H1 (cell line): ENCODE measurements at places on chromosomes 1 and 21. TPM values are rescaled to one million over a fixed set of nuclear protein-coding genes. Genes with fewer than 3 reads are reported as not detected.

The OLIG2 gene
- 0.11 TPM in 1 of 2 replicates, not detected in the other for total RNA-seq

The ZSWIM5 gene
- 2.4 and 2.5 TPM in 2 replicates for total RNA-seq

The DDR2 gene
- 1.7 and 2.1 TPM in 2 replicates for total RNA-seq

The C8A gene
- total RNA-seq, result not detected in 2 replicates

The TFF3 gene
- total RNA-seq, result 1.7 TPM in 1 of 2 replicates, not detected in the other

The ARF1 gene
- total RNA-seq, result 265 and 267 TPM in 2 replicates

The TAS1R1 gene
- total RNA-seq, result 0.13 TPM in 1 of 2 replicates, not detected in the other

The USH2A gene
- total RNA-seq, result 0.04 and 0.17 TPM in 2 replicates

The BARHL2 gene
- 0.15 TPM in 2 replicates for total RNA-seq

The P3R3URF gene
- not detected in 2 replicates for total RNA-seq

- H3K4me1 ChIP-seq, result peaks cover 26% of the 10 kb centered on the region
- no peak overlapping the region for H3K27ac ChIP-seq
- no peaks in the 10 kb centered on the region for H3K27me3 ChIP-seq
These were observed 13.9 kb downstream of the CACHD1 start for GRCh38 chr1:64483731-64484414.

GRCh38 chr1:119373465-119373864, 4.9 kb downstream of the HAO2 start:
- H3K36me3 ChIP-seq, result no peaks in the 10 kb centered on the region
- no peak overlapping the region for H3K4me3 ChIP-seq
- no peak for DNase-seq
- H3K27ac ChIP-seq, result no peak overlapping the region
- H3K4me1 ChIP-seq, result no peaks in the 10 kb centered on the region; the same call in 1 of the 2 replicates

GRCh38 chr1:162193221-162193620, 123.7 kb downstream of the NOS1AP start:
- no peaks in the 10 kb centered on the region for H3K27me3 ChIP-seq
- H3K4me3 ChIP-seq, result no peak overlapping the region
- peaks cover 9% of the 10 kb centered on the region for H3K4me1 ChIP-seq
- no peaks in the 10 kb centered on the region for H3K36me3 ChIP-seq
- no peak overlapping the region for H3K27ac ChIP-seq

- peak overlapping the region; percentile 62 for H3K4me3 ChIP-seq
- peaks cover 55% of the 10 kb centered on the region for H3K4me1 ChIP-seq
- H3K27me3 ChIP-seq, result peaks cover 3% of the 10 kb centered on the region
- H3K36me3 ChIP-seq, result no peaks in the 10 kb centered on the region
- peak; percentile 94 for DNase-seq
- H3K27ac ChIP-seq, result no peak overlapping the region
These were observed 1.1 kb downstream of the ADGRB2 start for GRCh38 chr1:31762726-31763670.

DNA sequence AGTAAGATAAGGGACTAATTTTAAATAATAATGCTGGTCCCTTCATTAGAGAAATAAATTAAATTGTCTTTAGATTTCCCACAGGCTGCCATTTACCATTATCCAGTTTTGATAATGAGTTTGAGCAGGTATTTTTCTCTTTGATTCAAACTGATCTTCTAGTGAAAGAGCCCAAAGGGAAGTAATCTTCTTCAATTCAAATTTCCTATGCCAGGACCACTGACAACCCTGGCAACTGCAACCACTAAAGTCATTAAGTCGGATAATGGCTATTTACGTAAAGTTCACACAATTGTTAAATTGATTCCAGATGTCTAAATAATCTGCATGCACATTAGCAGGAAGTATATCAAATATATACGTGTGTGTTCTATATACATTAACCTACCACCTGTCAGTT, 399.3 kb downstream of the PTPRC start:
- no peak for DNase-seq
- H3K27me3 ChIP-seq, result no peaks in the 10 kb centered on the region
- H3K4me1 ChIP-seq, result no peaks in the 10 kb centered on the region
- H3K4me3 ChIP-seq, result no peak overlapping the region

GRCh38 chr1:230424391-230425251, 1.5 kb downstream of the PGBD5 start:
- peak; percentile 63 for DNase-seq
- peak overlapping the region; percentile 35; the same call in 1 of the 2 replicates for H3K4me3 ChIP-seq
- H3K36me3 ChIP-seq, result 0 out of 2 replicates have a peak, but pooled peaks cover 3% of the 10 kb centered on the region
- peaks cover 17% of the 10 kb centered on the region for H3K27me3 ChIP-seq

GRCh38 chr1:101122452-101123166, 97.0 kb upstream of the DPH5 start:
- H3K4me1 ChIP-seq, result no peaks in the 10 kb centered on the region
- no peaks in the 10 kb centered on the region for H3K27me3 ChIP-seq
- no peak for DNase-seq
- H3K36me3 ChIP-seq, result no peaks in the 10 kb centered on the region

- H3K27ac ChIP-seq, result no peak overlapping the region
- peak; percentile 41 for DNase-seq
- H3K4me3 ChIP-seq, result no peak overlapping the region
These were observed 20.9 kb upstream of the LRP8 start for GRCh38 chr1:53348486-53349368.

GRCh38 chr1:173117108-173117633, 66.4 kb upstream of the TNFSF18 start:
- DNase-seq, result no peak
- no peaks in the 10 kb centered on the region for H3K36me3 ChIP-seq
- no peak overlapping the region for H3K27ac ChIP-seq
- no peak overlapping the region for H3K4me3 ChIP-seq
- no peaks in the 10 kb centered on the region for H3K27me3 ChIP-seq

- peak overlapping the region; percentile 62 for H3K4me3 ChIP-seq
- no peaks in the 10 kb centered on the region for H3K36me3 ChIP-seq
- no peaks in the 10 kb centered on the region for H3K27me3 ChIP-seq
- DNase-seq, result peak; percentile 97
These were observed 12.3 kb downstream of the IFI6 start for GRCh38 chr1:27659497-27660299.

GRCh38 chr1:7008975-7009740, 223.9 kb downstream of the CAMTA1 start:
- DNase-seq, result no peak
- H3K27ac ChIP-seq, result no peak overlapping the region
- H3K4me3 ChIP-seq, result no peak overlapping the region
- H3K4me1 ChIP-seq, result no peaks in the 10 kb centered on the region
- H3K36me3 ChIP-seq, result no peaks in the 10 kb centered on the region

GRCh38 chr1:26938659-26939025, 17.1 kb downstream of the NUDC start:
- DNase-seq, result no peak
- H3K4me1 ChIP-seq, result no peaks in the 10 kb centered on the region
- H3K27ac ChIP-seq, result no peak overlapping the region

DNA sequence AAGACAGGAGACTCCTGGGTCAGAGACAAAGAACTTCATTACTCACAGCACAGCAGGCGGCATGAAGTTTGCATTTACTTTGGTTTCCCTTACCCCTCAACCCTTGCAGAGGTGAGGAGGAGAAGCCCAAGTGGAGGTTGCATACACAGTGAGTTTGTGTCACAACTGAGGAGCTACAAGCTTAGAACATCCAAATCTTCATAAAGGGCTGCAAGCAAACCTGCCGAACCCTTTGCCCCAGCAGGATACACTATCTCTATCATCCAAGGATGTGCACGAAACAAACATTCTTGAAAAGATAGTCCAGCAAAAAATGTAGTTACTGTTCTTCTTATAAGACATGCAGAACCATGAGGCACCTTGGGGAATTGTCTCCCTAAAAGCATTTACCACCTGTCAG, 493.5 kb downstream of the SETD4 start:
- H3K4me1 ChIP-seq, result no peaks in the 10 kb centered on the region
- H3K4me3 ChIP-seq, result no peak overlapping the region
- no peaks in the 10 kb centered on the region for H3K36me3 ChIP-seq
- no peak overlapping the region for H3K27ac ChIP-seq
- no peaks in the 10 kb centered on the region for H3K27me3 ChIP-seq

DNA sequence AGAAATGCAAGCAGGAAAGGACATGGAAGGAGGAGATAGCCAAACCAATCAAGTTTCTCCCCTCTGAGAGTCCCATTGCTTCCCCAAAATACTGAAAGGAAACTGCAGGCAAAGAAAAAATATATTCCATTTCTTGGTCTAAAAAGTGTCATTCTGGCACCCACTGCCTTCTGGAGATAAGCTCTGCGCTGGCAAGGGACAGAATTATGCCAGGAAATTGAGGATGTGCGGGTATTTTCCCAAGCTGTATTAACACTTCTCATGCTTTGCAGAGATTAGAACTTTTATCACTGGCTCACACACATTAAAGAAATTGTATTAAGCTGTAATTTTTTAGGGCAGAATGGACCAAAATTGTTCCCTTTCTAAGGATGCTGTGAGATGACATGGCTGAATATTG, 381.2 kb upstream of the DUSP10 start:
- H3K4me3 ChIP-seq, result no peak overlapping the region
- no peak for DNase-seq
- no peak overlapping the region for H3K27ac ChIP-seq
- no peaks in the 10 kb centered on the region for H3K36me3 ChIP-seq
- no peaks in the 10 kb centered on the region for H3K27me3 ChIP-seq

DNA sequence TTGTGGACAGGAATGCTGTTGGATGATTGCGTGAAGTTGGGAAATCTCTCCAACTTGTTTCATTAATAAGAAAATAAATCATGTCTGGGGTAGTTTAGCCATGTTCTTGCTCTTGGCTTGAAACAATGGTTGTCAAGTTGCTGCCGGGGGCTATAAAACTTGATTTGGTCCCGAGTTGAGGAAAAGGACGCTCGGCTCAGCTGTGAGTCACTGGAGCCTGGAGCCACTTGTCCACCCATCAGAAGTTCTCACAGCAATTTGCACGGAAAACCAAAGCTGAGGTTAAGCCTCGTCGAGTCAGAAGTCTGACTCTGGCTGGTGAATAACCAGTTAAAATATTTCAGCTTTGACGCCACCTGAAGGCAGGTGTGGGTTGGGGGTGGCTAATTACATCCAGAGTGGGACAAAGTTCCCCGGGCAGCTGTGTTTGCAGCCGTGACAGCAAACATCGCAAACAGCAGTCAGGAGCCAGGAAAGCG, 19.7 kb upstream of the RIPK4 start:
- H3K4me1 ChIP-seq, result no peaks in the 10 kb centered on the region
- H3K27me3 ChIP-seq, result no peaks in the 10 kb centered on the region
- no peak overlapping the region for H3K27ac ChIP-seq
- DNase-seq, result no peak

- no peaks in the 10 kb centered on the region for H3K36me3 ChIP-seq
- no peak overlapping the region for H3K27ac ChIP-seq
- no peaks in the 10 kb centered on the region for H3K27me3 ChIP-seq
- DNase-seq, result no peak
- H3K4me3 ChIP-seq, result no peak overlapping the region
These were observed 541.3 kb downstream of the DPYD start for GRCh38 chr1:97379387-97380075.

DNA sequence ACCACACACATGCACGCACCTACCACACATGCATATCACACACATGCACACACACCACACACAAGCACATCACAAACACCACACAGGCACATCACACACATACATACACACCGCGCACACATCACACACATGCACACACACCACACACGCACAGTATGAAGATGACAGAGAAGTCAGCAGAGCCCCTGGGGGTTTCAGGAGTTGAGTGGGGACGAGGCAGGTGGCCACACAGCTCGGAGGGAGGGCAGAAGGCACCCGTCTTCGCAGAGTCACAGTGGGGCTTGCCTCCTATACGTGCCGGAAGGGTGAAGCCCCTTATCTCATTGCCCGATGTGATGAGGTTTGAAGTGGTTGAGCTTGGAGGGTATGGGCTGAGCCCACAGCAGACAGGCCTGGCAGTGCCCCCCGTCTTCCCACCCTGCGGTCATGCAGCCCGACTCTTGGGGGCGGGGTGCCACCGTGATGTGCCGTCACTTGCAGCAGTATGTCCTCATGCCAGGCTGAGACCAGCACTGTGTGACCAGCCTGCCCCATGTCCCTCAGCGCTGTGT, 9.9 kb downstream of the PDE9A start:
- no peaks in the 10 kb centered on the region for H3K27me3 ChIP-seq
- peaks cover 5% of the 10 kb centered on the region; the same call in 1 of the 2 replicates for H3K36me3 ChIP-seq
- H3K27ac ChIP-seq, result no peak overlapping the region
- H3K4me3 ChIP-seq, result no peak overlapping the region

GRCh38 chr1:58702261-58703141, 2.6 kb upstream of the MYSM1 start:
- no peak overlapping the region for H3K4me3 ChIP-seq
- no peaks in the 10 kb centered on the region for H3K27me3 ChIP-seq
- no peaks in the 10 kb centered on the region for H3K36me3 ChIP-seq

DNA sequence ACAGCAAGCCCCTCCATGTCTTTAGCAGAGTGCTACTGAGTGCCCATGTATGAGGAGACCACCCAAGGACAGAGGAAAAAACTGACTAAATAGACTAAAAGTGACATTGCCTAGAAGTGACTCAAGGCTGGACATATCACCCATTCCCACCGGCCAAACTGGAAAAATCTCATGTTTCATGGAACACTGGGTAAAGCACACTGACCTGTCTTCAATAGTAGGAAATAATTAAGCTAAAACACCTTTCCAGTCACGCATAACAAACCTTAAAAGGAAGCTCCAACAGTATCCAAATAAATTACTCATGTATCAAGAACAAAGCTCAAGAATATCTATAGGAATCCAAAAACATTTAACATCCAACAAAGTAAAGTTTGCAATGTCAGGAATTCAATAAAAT, 120.4 kb downstream of the SNX7 start:
- H3K36me3 ChIP-seq, result no peaks in the 10 kb centered on the region
- DNase-seq, result no peak
- H3K27ac ChIP-seq, result no peak overlapping the region
- H3K4me3 ChIP-seq, result no peak overlapping the region

- no peak overlapping the region for H3K27ac ChIP-seq
- no peak for DNase-seq
- H3K4me1 ChIP-seq, result no peaks in the 10 kb centered on the region; the same call in 1 of the 2 replicates
- no peaks in the 10 kb centered on the region for H3K27me3 ChIP-seq
- H3K4me3 ChIP-seq, result no peak overlapping the region
These were observed 6.9 kb upstream of the ANGPTL3 start for GRCh38 chr1:62590255-62590969.

- no peaks in the 10 kb centered on the region for H3K36me3 ChIP-seq
- no peak for DNase-seq
- no peak overlapping the region for H3K27ac ChIP-seq
- no peak overlapping the region for H3K4me3 ChIP-seq
These were observed 52.5 kb downstream of the CDC14A start for GRCh38 chr1:100404821-100405220.

DNA sequence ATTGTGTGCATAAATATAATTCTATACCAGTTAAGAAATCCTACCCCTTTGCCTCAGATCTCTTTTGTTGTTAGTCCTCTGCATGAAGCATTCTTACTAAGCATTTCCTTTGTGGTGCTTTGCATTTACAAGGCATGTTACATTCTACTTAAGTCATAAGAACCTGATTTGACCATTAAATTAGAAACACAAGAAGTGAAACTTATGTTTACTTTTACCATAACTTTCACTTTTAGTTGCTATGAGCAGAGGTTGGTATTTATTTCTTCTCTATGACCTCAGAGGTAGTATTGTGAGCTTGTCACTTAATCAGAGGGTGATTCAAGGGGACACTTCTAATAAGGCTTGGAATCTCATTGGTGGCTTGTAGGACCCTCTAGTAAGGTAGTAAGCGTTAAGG, 9.0 kb downstream of the FAM20B start:
- H3K27ac ChIP-seq, result no peak overlapping the region
- H3K36me3 ChIP-seq, result no peaks in the 10 kb centered on the region
- DNase-seq, result no peak
- peaks cover 2% of the 10 kb centered on the region; the same call in 1 of the 2 replicates for H3K4me1 ChIP-seq
- no peak overlapping the region for H3K4me3 ChIP-seq
